Neural crest cell (in vitro differentiated cells): ENCODE measurements at places on chromosomes 11 and 22. TPM values are rescaled to one million over a fixed set of nuclear protein-coding genes. Genes with fewer than 3 reads are reported as not detected.

Gene MYEOV
- total RNA-seq: 0.16 and 0.35 TPM in 2 replicates

Gene GRAMD1B
- total RNA-seq: 8.5 and 8.6 TPM in 2 replicates

Gene PHOX2A
- 5.1 and 5.6 TPM in 2 replicates for total RNA-seq

GRCh38 chr22:25976356-25976755, 192.9 kb upstream of the SEZ6L start:
- peaks cover 46% of the 10 kb centered on the region for H3K27me3 ChIP-seq
- no peak for DNase-seq
- no peaks in the 10 kb centered on the region for H3K36me3 ChIP-seq
- no peaks in the 10 kb centered on the region for H3K4me1 ChIP-seq
- no peak overlapping the region for H3K27ac ChIP-seq

- H3K27ac ChIP-seq: no peak overlapping the region
- H3K4me1 ChIP-seq: peaks cover 16% of the 10 kb centered on the region
- H3K27me3 ChIP-seq: peaks cover 89% of the 10 kb centered on the region
- peak overlapping the region; percentile 78 for H3K4me3 ChIP-seq
- H3K36me3 ChIP-seq: no peaks in the 10 kb centered on the region
These were observed 1.6 kb downstream of the C11orf87 start for GRCh38 chr11:109423466-109424190.

GRCh38 chr11:10808235-10808552, 532 bp downstream of the EIF4G2 start:
- H3K27me3 ChIP-seq: peaks cover 6% of the 10 kb centered on the region
- peak overlapping the region; percentile 98 for H3K4me3 ChIP-seq
- peak; percentile 14 for DNase-seq
- H3K36me3 ChIP-seq: peaks cover 43% of the 10 kb centered on the region
- H3K4me1 ChIP-seq: peaks cover 65% of the 10 kb centered on the region
- H3K27ac ChIP-seq: peak overlapping the region; percentile 100

DNA sequence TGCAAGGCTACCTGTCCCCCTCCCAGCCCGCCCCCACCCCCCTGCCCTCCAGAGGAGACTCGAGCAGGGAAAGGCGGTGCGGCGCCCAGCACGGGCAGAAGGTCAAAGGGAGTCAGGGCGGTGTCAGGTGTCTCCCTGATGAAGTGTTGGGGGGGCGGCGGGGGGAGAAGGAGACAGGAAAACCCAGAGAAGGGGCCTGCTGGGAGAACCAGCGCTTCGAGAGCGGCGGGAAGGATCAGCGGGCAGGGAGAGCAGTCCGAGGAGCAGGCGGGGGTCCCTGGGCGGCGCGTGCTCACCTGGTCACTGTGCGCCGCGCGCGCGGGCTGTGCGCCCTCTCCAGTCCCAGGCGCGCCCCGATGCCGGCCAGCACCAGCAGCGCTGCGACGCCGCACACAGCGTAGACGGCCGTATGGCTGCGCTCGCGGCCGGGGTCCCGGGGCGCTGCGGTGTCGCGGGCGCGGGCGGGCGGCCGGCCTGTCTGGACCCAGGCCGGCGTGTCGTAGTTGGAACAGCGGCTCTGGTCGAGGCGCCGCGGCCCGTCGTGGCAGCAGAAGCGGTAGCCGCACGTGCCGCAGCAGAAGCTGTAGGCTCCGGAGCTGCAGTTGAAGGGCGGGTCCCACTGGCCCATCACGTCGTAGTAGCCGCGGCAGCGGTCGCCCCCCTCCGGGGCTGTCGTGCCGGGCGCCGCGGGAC, 886 bp downstream of the SHISA8 start:
- no peak for DNase-seq
- H3K27ac ChIP-seq: no peak overlapping the region
- H3K4me1 ChIP-seq: peaks cover 7% of the 10 kb centered on the region

DNA sequence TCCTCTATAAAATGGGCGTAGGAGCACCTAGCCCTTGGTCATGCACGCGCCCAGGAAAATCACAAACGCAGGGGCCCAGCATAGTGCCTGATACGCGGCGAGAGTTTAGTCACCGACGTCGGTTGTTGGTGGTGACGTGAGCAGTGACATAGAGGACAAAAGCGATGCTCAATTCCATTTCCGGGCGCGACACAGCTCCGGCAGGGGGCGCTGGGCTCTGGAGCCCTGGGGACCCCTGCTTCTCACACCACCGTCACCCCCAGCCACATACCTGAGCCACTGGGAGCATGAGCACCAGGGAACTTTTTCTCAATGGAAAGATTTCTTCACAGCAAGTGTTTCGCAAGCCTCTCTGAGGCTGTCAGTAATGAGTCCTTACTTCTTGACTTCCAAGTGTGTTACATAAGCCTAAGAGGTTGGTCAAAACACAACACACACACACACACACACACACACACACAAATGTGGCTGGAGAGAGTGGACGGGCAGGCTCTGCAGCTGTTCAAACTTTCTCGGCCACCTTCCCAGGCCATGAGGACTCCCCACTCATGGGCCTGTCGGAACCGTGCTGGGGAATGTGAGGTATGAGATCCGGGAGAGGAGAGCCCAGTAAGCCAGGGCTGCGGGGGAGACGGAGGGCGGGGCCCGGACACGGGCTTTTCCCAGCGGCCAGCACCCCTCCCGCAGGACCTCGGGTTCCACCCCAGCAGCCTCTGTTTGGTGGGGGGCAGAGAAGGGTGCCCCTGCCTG, 36.9 kb upstream of the LINC01488 start:
- peak overlapping the region; percentile 97 for H3K27ac ChIP-seq
- DNase-seq: peak; percentile 53
- H3K4me1 ChIP-seq: peaks cover 66% of the 10 kb centered on the region
- H3K4me3 ChIP-seq: peak overlapping the region; percentile 64
